ENCODE measurements at places on chromosomes 4 and X.

DNA sequence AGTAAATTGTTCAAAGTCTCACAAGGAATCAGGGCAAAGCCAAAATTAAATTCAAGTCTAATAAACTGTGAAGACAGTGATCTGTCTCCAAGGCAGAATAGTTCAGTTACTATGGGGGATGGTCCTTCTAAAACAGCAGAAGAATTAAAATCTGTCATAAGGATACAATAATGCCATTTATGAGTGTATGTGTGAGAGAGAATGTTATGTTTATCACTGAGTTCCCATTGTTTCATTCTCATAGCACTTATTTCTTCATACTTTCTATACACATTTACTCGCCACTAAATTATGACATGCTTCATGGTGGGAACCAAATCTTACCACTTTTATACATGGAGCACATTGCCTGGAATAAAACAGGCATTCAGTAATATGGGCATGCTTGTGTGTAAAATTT is 102.5 kb downstream of the AMMECR1 start:
- DNase-seq = peak; percentile 53

DNA sequence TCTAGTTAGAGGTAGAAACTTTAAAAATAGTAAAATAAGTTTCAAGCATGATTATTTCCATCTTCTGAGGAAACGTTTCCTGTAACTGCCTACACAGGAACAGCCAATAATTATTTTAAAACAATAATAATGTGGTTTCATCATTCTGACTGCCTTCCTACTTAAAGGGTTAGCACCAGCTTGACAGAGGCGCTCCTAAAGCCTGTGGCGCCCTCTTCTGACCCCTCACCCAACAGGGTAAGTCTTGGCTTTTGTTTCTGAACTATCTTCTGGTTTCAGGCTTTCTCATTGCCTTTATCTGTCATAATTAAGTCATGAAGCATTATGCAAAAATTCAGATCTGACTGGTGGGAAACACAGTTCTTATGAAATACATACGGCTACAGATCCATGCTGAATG is 96.7 kb downstream of the ITM2A start:
- DNase-seq = peak; percentile 46

GRCh38 chr4:80500613-80501012 is 165.1 kb downstream of the CFAP299 start:
- no peak for DNase-seq

DNA sequence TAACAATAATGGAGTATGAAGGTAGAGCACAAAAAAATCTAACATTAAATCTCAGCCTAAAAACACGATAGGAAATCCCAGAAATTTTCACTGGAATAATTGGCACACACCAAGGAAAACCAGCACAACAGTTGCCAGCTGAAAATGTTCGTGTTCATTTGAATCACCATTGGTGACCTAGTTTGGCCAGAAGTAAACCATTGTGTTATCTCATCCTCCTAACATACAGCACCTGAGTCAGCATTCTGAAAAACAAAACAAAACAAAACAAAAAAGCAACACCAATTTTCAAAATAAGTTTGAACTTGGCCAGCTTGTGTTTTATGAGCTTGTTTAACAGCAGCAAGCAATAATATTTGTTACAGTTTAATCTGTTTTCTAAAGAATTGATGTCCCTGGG is 41.1 kb downstream of the UCHL1 start:
- DNase-seq = no peak

GRCh38 chr4:152594978-152595925 is 59.4 kb upstream of the FBXW7 start:
- DNase-seq = no peak

GRCh38 chr4:153809307-153809706 is 20.4 kb upstream of the SFRP2 start:
- DNase-seq = no peak

GRCh38 chr4:91729851-91730250 is 573.9 kb upstream of the GRID2 start:
- DNase-seq = no peak

DNA sequence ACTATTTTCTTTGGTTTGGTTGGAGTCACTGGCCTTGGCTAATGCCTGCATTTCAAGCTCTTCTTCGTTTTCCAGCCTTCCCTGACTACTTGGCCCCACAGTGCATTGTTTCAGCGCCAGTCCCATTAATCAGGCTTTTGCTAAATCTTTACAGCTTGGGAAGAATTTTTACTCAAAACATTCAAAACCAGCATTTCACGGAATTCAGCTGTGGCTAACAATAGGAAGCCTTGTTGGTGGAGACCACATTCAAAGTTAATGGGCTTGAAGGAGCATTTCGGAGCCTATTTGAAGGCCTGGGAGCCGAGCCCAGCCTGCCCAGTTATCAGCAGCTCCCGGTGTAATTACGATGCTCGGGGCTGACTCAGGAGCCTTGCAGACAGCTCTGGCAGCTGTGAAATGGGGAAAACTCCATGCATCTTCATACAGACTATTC is 30.8 kb upstream of the VCX2 start:
- no peak for DNase-seq

DNA sequence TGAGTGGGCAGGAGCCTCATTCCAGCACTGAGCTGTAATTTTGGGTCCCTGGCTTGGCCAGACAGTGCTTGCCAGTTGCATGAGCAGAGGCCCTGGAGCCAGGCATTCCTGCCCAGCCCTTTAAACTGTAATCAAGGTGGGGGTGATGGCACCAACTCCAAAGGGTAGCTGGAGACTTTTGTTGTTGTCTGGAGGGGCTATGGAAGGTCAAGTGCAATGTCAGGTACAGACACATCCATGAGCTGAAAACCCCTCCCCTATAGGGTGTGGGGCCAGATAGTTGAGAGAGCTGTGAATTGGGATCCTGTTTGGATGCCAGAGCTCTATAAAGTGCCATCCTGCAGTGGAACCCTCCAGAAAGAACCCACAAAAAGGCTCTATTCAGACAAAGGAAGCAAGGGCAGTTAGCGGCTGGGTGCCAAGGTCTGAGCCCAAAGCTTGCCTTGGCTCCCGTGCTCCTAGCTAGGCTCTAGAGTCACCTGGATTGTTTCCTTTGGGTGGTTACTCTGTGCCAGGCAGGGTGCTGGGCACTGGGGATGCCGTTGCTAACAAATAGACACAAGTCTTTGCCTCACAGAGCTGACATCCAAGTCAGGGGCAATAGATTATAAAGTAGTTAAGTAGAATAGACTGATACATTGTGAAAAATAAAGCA is 163.0 kb downstream of the EFNB1 start:
- DNase-seq = no peak

DNA sequence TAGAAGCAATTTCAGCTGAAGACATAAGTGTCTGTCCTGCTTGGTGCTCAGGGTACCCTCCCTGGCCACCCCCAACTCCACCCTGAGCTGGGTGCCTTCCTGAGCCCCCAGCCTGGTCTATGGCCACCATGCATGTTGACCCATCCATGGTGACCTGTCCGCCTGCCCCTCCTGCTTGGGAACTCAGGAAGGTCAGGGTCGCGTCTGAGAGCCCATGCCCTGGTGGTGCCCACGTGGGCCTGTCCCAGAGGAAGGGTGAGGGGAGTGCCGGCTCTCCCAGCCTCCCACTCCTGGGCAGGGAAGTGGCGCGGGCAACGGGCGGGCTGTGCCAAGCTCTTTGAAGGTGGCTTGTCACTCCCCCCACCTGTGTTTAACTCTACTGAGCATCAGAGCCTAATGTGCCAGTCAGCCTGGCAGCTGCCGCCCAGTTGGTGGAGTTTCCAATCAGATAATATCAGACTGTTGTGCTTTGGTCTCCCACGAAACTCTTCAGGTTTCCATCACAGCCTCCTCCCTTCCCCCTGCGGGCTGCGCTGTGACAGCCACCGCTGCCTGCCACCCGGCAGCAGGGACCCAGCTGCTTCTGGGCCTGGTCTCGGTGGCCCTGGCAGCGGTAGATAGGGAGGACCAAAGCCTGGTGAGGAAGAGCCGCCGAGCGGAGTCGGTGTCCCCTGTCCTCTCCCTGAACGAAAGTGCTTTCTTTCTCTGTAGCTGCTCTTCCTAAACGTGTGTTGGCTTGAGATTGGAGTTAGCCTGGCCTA is 4.8 kb downstream of the SH3BP2 start:
- no peak for DNase-seq

- no peak for DNase-seq
Measured at GRCh38 chr4:5041699-5042098, 9.6 kb upstream of the STK32B start.

- DNase-seq = no peak
Measured at GRCh38 chr4:183436417-183436816, 8.0 kb upstream of the CDKN2AIP start.

GRCh38 chrX:103722505-103722904 is 11.8 kb downstream of the TMEM31 start:
- DNase-seq = no peak

- DNase-seq = no peak
Measured at GRCh38 chr4:122728856-122729255, 3.6 kb upstream of the BBS12 start.

GRCh38 chrX:96591421-96591820 is 93.2 kb upstream of the DIAPH2 start:
- no peak for DNase-seq

GRCh38 chr4:153093802-153094201 is 110.4 kb upstream of the TRIM2 start:
- DNase-seq = no peak

- DNase-seq = no peak
Measured at GRCh38 chr4:125191232-125191631, 123.5 kb upstream of the FAT4 start.

DNA sequence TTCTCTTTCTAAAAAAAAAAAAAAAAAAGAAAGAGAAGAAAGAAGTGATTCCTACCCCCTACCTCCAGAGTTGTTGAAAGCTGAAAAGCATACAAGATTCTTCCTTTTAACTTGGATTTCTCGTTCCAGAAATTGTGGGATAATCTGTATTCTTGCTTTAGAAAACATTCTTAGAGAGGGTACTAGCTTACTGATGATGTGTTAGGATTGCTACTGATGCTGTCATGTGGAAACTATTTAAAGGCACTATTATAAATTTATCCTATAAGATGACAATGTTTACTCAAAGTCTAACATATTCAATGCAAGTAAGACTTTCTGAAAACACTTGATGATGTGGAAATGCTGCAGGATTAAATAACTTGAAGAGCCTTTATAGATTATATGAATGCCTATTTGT is 204.0 kb upstream of the PUDP start:
- no peak for DNase-seq

GRCh38 chr4:122826553-122827257 is at the start of gene FGF2:
Gene FGF2 (plus strand): TSS chr4:122826831. CDS start chr4:122827175, 344 bp downstream.
- no peak for DNase-seq

DNA sequence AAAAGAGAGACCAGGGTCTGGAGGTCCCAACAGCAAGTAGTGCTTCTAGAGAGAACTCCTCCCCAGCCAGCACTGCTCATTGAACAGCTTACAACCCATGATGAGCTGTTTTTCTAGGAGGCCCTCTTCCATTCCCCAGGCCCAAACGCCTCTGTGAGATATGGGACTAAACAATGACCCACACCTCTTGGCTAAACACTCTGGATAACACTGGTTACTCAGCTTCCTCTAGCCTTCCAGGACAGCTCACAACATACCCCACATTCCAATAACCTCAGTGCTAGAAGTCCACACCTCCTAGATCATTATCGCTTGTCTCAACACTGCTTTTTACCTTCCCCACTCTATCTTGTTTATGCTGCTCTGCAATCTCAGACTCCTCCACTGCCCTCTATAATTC is 35.4 kb upstream of the PGRMC2 start:
- DNase-seq = no peak

DNA sequence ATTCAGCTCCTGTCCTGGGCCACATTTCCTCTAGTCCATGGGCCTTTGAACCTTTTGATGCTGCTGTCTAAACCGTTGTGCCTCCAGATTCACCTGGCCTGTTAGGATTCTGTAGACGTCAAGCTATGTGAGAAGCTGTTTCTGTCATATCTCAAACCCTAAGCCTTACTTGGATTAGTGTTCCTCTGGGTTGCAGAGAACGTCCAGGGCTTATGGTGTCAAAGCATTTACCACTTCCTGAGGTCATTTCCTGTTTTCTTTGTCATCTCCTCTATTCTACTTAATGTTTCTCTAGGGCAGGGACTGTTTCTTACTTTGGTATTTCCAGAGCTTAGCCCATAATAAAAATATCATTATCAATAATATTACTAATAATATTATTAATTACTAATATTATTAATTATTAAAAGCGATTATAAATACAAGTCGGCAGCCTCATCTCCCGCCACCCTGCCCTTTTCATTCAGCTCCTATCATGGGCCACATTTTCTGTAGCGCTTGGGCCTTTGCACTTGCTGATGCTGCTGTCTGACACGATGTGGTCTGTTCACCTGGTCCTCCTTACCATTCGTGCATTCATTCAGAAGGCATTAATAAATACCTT is 19.1 kb downstream of the PRIMPOL start:
- DNase-seq = no peak

- peak; percentile 37 for DNase-seq
Measured at GRCh38 chr4:164949448-164950143, 27.9 kb downstream of the TRIM61 start.

- no peak for DNase-seq
Measured at GRCh38 chrX:149120459-149120858, 384.6 kb downstream of the IDS start.

DNA sequence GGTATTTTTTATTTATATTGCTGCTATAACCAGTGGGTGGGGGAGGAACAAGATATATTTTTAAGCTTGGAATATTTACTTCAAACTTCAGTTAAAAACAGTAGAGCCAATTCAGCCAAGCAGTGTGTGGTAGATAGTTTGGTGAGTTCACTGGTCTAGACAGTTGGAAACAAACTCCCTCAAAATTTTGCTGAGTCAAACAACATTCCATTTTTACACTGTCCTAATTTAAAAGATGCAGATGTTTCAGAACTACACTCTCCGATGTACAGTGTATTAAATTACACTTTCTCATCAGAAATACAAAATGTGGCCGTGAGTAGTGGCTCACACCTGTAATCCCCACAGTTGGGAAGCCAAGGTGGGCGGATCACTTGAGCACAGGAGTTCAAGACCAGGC is 23.3 kb downstream of the PRKX start:
- no peak for DNase-seq

DNA sequence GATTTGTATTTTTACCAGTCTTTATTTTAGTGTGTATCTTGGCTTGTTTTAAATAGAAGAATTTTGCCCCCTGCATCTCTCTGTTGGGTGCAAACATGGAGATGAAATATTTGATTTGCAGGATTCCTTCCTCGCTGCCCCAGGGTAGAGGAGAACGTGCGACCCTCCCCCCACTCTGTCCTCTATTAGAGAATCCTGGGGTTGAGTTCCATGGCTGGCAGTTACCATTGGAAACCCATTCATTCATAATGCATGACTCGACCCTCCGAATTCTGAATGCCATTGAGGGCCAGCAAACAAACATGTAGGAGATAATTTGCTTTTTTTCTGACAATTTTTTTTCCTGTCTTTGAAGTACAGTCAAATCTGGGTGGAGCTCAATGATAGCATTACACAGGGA is 53.7 kb downstream of the TRIM2 start:
- no peak for DNase-seq

DNA sequence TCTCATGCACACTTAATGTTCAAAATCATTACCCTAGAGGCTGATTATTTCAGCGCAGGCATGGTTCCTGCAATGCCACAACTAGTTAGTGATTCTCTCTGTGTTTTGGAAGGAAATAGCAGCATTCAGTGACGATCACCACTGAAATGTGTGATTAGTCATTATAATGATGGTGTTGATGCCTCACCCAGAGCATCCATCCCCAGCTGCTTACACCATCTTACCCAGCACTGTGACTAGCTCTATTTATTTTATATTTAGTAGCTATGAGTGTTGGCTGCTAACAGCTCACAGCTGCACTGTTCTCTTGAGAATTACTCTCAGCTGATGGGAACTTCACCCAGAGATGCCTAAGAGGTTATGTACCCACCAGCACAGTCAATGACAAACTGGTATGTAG is 60.5 kb upstream of the TSPAN7 start:
- DNase-seq = no peak

GRCh38 chr4:73252001-73252400 is 6.6 kb downstream of the ANKRD17 start:
- no peak for DNase-seq

Data from SK-MEL-5 (cell line).